ENCODE measurements at places on chromosomes 6 and 20. TPM values are rescaled to one million over a fixed set of nuclear protein-coding genes. Genes with fewer than 3 reads are reported as not detected.
A peak's percentile ranks its signal among the peaks of the same experiment; 100 is the strongest.

GRCh38 chr6:4010048-4010447, 68.9 kb downstream of the FAM217A start:
- H3K36me3 ChIP-seq, result peaks cover 5% of the 10 kb centered on the region
- H3K4me3 ChIP-seq, result no peak overlapping the region
- H3K27ac ChIP-seq, result no peak overlapping the region
- no peak for DNase-seq
- H3K27me3 ChIP-seq, result no peaks in the 10 kb centered on the region

- peaks cover 6% of the 10 kb centered on the region for H3K36me3 ChIP-seq
- no peak overlapping the region for H3K27ac ChIP-seq
- no peaks in the 10 kb centered on the region for H3K4me1 ChIP-seq
- H3K4me3 ChIP-seq, result no peak overlapping the region
Measured at GRCh38 chr6:119267126-119267905, 82.2 kb downstream of the MAN1A1 start.

GRCh38 chr20:34562641-34563040, 4.1 kb downstream of the MAP1LC3A start:
- no peaks in the 10 kb centered on the region for H3K27me3 ChIP-seq
- DNase-seq, result no peak
- H3K27ac ChIP-seq, result no peak overlapping the region

DNA sequence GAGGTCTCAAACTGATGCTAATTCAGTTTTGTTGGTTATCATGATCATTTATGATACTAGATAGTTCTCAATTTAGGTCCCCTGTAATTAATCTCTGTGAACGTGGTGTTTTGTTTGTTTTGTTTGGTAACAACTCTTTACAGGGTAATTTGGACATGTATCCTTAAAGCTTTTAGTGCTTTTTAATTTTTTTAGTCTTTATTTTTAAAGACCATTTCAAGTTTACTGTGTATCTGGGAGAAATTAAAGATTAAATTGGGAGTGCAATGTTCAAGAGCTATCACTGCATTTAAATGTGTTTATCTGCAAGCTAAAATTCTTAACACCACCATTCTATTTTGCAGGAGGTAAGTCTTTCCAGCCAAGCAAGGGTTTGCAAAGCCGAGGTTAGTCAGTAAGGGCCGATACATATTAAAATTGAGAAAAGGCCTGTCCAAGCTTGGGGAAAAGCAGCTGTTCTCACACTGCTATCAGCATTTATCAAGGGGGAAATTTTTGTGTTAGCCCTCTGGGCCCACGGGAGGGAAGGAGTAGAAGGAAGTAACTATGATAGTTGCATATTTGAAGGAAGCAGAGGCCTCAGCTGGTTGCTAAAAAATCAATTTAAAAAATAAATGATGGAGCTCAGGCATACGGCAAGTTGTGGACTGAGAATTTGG, 59.3 kb upstream of the ZNF217 start:
- peak overlapping the region; percentile 41 for H3K27ac ChIP-seq
- peaks cover 49% of the 10 kb centered on the region for H3K4me1 ChIP-seq
- no peaks in the 10 kb centered on the region for H3K27me3 ChIP-seq
- no peaks in the 10 kb centered on the region for H3K36me3 ChIP-seq

- no peak overlapping the region for H3K4me3 ChIP-seq
- H3K36me3 ChIP-seq, result no peaks in the 10 kb centered on the region
- DNase-seq, result no peak
- H3K27me3 ChIP-seq, result no peaks in the 10 kb centered on the region
Measured at GRCh38 chr6:47897247-47897646, 115.4 kb downstream of the OPN5 start.

GRCh38 chr6:156917213-156917612, 140.0 kb downstream of the ARID1B start:
- H3K27ac ChIP-seq, result no peak overlapping the region
- H3K36me3 ChIP-seq, result no peaks in the 10 kb centered on the region
- no peaks in the 10 kb centered on the region for H3K27me3 ChIP-seq
- no peak for DNase-seq

DNA sequence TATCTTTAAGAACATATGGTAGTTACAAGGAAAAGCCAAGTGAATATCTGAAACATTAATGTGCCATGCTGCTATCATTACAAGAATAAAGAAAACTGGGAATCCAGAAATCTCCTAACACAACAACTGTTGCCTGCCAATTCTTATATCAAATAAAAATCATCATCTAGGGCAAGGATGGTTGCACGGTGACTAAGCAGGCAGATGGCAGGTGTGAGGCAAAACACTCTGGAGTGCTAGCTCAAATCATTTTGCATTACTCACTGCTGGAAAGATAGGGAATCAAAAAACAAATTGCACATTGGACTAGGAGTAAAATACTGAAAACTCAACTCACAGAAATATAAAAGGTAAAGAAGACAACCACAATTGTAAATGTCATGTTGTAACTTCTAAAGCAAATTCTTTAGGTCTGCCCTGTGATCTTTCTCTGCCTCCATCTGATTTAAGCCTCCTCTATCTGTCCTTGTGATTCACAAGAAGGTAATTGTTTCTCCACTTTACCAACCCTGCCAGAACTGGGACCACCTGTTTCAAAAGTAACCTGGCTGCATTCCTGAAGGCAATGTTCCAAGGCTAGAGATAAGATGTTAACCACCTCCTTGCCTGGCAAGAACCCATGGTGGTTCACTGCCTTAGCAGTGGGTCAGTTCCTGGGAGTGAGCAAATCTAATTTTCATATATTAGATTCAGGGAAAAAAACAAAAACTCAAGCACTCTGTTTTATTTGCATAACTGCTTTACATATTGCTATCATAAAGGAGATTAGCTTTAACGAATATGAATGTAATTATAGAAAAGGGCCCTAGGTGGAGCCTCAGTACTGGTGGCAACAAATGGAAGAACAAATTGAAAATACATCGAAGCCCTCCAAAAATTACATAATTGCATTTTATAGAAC, 33.1 kb upstream of the LCA5 start:
- H3K4me1 ChIP-seq, result peaks cover 11% of the 10 kb centered on the region
- no peak for DNase-seq
- no peak overlapping the region for H3K27ac ChIP-seq

DNA sequence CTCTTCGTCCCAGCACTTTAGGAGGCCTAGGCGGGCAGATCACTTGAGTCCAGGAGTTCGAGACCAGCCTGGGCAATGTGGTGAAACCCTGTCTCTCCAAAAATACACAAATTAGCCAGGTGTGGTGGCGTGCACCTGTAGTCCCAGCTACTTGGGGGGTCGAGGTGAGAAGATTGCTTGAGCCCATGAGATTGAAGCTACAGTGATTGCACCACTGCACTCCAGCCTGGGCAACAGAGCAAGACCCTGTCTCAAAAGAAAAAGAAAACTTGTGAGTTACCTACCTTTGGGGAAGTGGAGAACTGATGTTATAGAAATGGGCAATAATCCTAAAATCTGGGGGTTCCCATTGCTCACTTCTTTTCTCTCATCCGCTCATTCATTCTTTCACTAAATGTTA, 58.0 kb downstream of the E2F3 start:
- H3K4me1 ChIP-seq, result peaks cover 14% of the 10 kb centered on the region
- H3K36me3 ChIP-seq, result no peaks in the 10 kb centered on the region
- no peak overlapping the region for H3K4me3 ChIP-seq
- no peak overlapping the region for H3K27ac ChIP-seq
- no peak for DNase-seq

- H3K27me3 ChIP-seq, result no peaks in the 10 kb centered on the region
- no peaks in the 10 kb centered on the region for H3K36me3 ChIP-seq
- no peak overlapping the region for H3K4me3 ChIP-seq
- H3K27ac ChIP-seq, result no peak overlapping the region
- H3K4me1 ChIP-seq, result peaks cover 14% of the 10 kb centered on the region
- no peak for DNase-seq
Measured at GRCh38 chr20:19730706-19731105, 27.4 kb upstream of the RIN2 start.

DNA sequence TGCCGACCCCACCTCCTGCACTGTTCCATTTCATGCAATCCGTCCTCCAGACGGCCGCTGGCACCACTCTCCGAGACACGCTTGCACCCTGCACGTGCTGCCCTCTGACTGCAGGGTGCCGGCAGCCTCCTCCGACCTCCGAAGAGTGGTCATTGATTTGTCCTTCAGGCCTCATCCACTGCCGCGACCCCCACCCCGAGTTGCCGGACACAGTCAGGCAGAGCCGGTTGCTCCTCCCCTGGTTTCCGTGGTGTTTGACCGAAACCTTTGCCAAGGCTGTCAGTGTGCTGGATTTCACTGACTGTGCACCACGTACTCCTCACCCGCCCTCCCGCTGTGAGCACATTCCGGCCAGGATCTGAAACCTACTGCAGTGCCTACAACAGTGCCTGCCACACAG, 156.4 kb upstream of the PDE10A start:
- H3K4me1 ChIP-seq, result no peaks in the 10 kb centered on the region
- no peaks in the 10 kb centered on the region for H3K36me3 ChIP-seq
- no peak for DNase-seq
- no peak overlapping the region for H3K4me3 ChIP-seq
- peaks cover 40% of the 10 kb centered on the region for H3K27me3 ChIP-seq

DNA sequence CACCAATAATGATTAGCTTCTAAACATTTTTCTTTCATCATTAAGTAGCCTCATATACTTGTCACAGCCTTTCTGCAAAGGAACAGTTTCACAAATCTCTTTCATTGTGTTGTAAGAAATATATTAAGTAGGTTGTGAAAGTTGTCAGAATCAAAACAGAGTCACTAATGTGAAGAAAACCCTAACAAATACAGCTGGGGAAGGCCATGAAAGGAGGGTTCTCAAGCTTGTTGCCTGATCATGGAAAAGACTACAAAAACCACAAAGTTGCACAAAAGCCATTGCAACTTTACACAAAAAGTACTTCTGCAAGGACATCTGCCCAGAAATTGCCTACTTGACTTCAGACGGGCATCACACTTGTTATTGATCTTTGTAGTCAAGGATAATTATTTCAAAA, 216.1 kb downstream of the ALDH8A1 start:
- DNase-seq, result no peak
- no peaks in the 10 kb centered on the region for H3K27me3 ChIP-seq
- H3K36me3 ChIP-seq, result no peaks in the 10 kb centered on the region
- no peaks in the 10 kb centered on the region for H3K4me1 ChIP-seq

HUS1B gene
- 8.8 TPM for total RNA-seq
